Thoracic aorta endothelial cell (primary cell): ENCODE measurements at places on chromosomes 6 and 20. TPM values are rescaled to one million over a fixed set of nuclear protein-coding genes. Genes with fewer than 3 reads are reported as not detected.

COL11A2 gene
- total RNA-seq, result 0.13 and 0.29 TPM in 2 replicates

TTLL9 gene
- not detected in 2 replicates for total RNA-seq

CRISP3 gene
- total RNA-seq, result not detected in 2 replicates

MICB gene
- 22.5 and 33.1 TPM in 2 replicates for total RNA-seq

SYNGAP1 gene
- total RNA-seq, result 3.5 and 6.7 TPM in 2 replicates

ANGPT4 gene
- not detected in 2 replicates for total RNA-seq

SLC22A1 gene
- total RNA-seq, result not detected in 2 replicates

ESR1 gene
- total RNA-seq, result 0.13 TPM in 1 of 2 replicates, not detected in the other

TCP11 gene
- total RNA-seq, result 0.07 TPM in 1 of 2 replicates, not detected in the other
